ENCODE measurements at places on chromosomes 4 and X.

DNA sequence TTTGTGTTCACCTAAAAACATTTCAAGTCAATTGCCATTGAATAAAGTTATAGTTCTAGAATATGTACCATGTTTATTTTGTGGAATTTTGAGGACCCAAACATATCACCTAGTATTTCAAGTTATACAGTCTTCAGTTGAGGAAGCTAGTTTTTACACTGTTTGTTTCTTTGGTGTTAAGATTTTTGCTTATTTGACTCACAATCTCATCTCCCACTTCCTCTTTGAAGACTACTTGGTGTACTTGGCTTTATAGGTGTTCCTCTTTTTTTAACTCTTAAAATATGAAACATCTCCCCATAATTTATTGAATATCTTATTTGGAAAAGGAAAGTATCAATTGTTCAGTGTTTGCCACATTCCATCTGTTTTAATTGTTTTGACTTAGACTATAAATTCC, 675.4 kb downstream of the RAPGEF2 start:
- no peak for DNase-seq

DNA sequence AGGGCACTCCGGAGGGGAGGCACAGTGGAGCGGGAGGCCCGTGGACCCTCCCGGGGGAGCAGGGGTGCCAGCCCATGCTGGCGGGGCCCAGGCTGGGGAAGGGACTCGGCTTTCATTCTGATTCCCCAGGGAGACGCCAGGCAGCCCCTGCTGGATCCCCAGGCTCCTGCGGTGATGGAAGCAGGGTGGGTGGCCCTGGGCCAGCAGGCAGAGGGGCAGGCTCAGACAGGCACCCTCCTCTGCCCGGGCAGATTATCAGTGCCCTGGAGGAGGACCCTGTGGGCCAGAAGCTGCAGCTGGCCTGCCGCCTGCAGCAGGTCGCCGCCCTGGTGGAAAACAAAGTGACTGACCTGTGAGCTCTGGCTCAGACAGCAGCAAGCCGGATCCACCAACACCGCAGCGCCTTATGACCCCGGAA, 2.1 kb upstream of the SRPK3 start:
- no peak for DNase-seq

DNA sequence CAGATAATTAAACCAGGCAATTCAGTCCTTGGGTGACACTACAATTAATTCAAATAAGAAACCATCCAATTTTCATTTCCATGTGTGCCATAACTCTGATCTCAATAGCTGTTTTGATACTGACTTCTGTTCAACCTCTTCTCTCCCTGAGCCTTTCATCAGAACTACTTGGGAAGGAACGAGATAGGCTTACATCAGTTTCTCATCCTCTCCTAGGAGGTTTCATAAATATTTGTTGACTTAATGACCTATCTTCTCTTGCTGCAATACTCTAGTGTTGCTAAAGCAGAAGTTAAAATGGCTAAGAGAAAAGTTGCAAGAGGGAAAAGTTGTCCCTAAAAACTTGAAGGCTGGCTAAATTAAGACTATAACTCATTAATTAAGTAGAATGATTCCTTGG, 41.8 kb downstream of the PRKG2 start:
- DNase-seq = no peak

- DNase-seq = no peak
Measured at GRCh38 chr4:83862471-83862870, 326.6 kb downstream of the GPAT3 start.

- DNase-seq = no peak
Measured at GRCh38 chr4:132683957-132684356, 465.1 kb upstream of the PCDH10 start.

GRCh38 chr4:152359208-152360044, 176.5 kb downstream of the FBXW7 start:
- DNase-seq = no peak

DNA sequence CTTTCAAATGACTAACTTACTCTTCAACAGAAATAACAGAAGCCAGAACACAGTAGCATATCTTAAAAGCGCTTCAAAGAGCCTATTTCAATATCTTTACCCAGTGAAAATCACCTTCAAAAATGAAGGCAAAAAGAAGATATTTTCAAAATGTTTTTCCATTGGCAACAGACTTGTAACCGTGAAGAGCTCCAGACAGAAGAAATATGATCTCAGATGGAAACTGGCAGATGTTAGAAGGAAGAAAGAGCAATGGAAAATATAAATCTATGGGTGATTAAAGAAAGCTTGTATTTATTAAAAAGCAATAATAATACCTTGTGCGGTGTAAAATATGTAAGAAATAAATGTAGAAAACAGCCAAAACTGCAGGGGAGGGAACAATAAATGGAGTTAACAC, 35.7 kb downstream of the PRKG2 start:
- no peak for DNase-seq

DNA sequence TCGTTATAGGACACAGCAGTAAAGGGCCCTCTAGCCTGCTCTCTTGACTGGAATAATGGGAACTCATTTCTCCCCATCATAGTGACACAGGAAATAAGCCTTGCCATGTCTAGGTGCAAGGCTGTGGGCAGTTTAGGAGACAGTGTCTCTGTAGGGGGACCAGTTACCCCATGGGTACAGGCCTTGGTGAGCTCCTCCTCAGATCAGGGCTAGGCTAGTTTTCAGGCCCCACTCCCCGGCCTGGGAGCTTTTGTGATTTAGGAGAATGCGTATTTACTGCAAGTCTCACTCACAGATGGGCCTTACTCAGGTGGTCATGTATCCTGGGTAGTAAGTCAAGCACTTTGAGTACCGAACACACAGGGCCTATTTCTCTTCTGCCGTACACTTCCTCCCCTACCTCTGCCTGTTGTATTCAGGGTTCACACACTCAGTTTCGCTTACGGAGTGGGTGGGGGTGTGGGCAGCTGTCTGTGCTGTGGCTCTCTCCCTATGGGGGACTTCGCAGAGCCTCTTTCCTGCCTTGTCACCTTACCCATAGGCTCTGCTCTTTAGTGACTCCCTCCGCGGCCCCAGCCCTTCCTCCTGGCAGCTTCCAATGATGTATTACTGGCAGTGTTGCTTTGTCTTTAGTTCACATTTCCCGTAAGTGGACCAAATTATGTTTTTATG, 34.2 kb downstream of the FAM193A start:
- DNase-seq = no peak

DNA sequence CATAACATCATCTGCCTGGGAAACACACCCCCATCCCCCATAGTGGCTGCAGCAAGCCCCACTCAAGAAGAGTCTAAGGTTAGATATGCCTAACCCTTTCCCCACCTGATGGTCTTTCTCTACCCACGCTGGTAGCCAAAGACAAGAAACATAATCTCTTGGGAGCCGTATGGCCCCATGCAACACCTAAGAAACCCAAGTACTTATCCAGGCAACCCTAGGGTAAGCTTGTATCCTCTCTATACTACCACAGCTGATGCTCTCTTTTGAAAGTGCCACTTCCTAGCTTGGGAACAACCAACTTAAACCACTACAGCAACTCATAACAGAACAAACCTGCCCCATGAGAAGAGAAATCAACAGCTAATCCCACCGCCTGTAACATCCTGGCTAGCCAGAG, 161.1 kb downstream of the MSN start:
- no peak for DNase-seq

- peak; percentile 59 for DNase-seq
Measured at GRCh38 chrX:154123241-154124219, 20.5 kb upstream of the OPN1LW start.

GRCh38 chr4:159607809-159608208, 504.9 kb downstream of the RAPGEF2 start:
- DNase-seq = no peak

DNA sequence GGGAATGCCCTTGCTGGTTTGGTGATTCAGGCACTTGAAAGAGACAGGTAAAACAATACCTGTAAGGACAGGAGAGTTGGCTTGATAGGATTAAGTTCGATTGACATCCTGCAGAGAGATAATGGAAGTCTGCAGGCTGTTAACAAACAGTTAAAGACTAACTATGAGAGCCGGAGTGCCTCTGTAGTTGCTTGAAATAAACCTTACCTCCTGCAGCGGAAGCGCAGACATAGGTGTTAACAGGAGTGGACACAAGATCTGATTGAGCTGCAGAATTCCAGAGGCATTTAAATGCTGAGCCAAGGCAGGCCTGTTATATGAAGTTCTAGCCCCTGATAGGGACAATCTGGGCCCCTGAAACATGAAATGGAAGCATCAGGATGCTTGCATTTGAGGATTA, 416.7 kb upstream of the MAOA start:
- DNase-seq = no peak

DNA sequence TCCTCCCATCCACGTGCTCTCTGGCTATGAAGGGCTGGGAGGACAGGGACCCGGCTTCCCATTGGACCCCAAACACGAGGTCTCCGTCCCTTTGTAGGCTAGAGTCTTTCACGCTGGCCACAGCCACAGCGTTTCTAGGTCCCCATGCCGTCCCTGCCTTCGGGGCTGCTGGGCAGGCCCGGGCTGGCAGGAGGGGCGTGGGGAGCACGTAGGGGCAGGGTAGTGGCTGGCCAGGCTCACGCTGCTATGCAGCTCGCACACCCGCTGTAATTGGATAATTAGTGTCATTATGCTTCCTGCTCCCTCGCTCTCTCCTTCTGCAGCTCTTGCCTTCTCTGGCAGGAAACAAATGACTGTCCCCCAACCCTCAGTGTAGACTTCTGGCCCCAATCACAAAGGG, 9.8 kb downstream of the ATP2B3 start:
- DNase-seq = no peak

- DNase-seq = no peak
Measured at GRCh38 chr4:106414366-106414765, 45.8 kb upstream of the GIMD1 start.

GRCh38 chr4:155666344-155667221, at the start of gene GUCY1A1:
Gene GUCY1A1 (plus strand): TSS chr4:155666848. CDS start chr4:155696868, 30,020 bp downstream.
- no peak for DNase-seq

DNA sequence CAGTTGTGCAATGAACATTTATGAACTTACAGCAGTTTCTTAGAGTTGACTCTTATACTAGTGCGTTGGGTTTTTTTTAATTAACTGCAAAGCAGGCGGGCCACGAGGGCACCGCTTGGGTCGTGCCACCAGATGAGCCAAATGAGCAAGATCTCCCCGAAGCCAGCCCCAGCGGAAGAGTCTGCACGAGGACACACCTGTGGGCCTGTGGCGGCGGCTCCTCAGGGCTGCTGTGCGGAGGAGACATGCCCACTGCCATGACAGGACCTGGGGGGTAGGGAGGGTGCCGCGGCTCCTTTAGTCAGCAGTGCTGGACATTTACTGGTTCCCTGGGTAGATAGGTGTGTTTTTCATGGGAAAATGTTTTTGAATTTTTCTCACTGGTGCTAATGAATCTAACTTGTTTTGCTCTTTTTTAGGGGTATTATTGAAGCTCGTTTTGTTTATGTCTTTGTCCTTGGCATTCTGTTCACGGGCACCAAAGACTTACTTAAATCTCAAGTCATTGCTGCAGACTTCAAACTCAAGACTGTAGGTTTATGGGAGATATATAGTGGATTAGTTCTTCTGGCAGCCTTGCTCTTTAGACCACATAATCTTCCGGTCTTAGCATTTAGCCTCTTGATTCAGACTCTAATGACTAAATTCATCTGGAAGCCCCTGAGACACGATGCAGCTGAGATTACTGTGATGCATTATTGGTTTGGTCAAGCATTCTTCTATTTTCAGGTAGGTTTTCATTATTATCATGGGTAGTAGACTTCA, 31.2 kb downstream of the PIGG start:
- no peak for DNase-seq

DNA sequence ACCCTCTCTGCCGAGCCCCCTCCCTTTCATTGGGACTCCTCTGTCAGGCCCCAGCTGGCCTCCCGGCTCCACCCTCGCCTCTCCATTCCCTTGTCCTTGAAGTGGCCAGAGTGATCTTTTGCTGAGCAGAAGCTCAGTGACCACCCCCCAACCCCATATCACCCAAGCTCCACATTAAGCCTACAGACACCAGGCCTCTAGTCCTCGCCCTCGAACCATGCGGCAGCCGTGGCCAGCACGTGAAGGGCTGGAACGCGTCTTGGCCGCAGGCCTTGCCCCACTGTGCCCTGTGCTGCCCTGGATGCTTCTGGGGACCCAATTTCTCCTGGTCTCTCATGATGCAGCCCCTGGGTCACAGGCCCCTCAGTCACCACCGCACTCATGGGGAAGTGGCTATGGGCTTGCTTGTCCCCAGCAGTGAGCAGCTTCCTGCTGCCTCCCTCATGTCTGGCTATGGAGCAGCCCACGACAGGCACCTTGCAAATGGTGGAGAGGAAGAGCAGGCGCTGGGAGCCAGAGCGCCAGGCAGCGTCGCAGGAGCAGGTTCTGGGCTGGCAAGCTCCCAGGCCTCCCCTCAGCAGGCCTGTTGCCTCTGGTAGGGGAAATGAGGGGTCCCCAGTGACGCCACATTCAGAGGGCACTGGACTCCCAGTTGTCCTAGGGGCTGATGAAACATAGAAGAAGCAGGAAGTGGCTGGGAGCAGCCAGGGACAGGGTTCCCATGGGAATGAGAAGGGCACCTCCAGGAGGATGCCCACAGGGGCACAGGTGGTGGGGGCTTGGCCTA, 757 bp upstream of the SRPK3 start:
- no peak for DNase-seq

DNA sequence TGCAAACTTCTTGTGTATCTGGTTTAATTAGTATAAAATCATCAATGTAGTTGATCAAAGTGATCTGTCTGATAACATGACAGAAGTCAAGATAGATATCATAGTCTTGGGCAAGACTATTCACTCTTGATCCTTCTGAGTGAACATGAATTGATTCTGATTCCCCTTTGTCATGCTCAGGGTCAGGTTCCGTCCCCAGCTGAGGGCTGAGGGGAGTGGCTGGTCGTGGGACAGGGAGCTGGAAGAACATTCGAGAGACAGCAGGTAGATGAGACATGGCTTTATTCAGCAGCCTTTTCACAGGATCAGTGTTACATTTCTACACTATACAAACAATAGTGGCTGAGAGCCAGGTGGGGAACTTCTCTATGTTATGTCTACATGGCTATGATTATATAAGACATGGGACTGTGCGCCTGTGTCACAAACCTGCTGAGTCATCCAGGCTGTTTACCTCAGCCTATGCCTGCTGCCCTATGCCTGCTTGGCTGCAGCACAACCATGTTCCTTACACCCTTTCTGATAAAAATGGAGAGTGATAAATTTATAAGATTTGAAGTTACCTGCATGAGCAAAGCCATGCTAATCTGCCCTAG, 586.9 kb upstream of the NR3C2 start:
- DNase-seq = no peak

DNA sequence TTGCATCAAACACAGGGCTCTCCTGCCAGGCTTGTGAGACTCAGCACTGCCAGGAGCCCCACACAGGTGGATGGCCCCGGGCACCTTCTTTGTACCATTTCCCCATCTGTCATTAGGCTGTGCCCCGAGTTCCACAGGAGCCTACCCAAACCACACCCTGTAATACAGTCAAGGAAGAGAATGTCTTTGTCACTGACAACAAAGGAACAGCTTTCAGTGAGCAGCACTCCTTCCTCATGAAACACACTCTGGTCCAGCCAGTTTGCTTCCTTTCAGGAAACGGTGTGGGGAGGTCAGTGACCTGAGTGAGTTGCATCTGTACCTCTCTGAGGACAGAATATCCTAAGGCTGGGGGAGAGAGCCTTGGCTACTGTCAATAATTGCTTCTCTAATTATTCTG, 53.7 kb downstream of the LNX1 start:
- DNase-seq = no peak
